ENCODE measurements at places on chromosomes 16 and 17. TPM values are rescaled to one million over a fixed set of nuclear protein-coding genes. Genes with fewer than 3 reads are reported as not detected.

PRSS36 gene
- 7.3 TPM for total RNA-seq

PLLP gene
- 3.2 TPM for total RNA-seq

HLF gene
- total RNA-seq = 46.6 TPM

SKAP1 gene
- total RNA-seq = not detected

DHRS7C gene
- total RNA-seq = not detected
